CD8-positive, alpha-beta memory T cell (primary cell): ENCODE measurements at places on chromosomes 5 and 9.

GRCh38 chr5:134135091-134135655, 20.7 kb downstream of the TCF7 start:
- no peak for DNase-seq

DNA sequence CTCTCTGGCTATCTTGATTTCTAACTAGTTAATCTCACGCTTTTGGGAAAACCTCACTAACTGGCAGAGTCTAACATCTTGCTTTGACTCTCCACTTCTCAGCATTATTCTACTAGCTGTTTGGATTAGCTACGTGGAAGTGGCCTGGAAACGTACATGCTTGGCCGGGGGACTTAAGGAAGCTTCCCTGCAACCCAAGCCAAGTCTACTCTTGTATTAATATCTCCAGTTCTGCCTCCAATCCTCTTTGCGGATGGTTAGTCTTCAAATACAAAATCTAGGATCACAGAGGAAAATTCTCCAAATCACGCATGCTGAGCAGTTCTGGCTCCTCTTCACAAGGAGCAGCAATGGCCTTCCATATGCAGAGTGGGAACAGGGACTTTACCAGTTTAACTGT, 51.8 kb upstream of the RETREG1 start:
- no peak for DNase-seq

DNA sequence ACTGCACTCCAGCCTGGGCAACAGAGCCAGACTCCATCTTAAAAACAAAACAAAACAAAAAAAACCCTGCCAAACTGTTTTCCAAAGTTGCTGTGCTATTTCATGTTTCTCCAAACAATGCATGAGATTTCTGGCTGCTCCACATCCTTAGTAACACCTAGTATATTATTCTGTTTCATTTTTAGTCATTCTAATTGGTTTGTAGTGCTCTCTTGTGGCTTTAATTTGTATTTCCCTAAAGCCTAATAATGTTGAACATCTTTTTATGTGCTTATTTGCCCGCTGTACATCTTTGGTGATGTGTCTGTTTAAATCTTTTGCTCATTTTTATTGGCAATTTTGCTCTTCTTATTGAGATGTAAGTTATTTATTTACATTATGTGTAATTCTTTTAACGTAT, 18.4 kb upstream of the TTC1 start:
- no peak for DNase-seq

- no peak for DNase-seq
Observed at GRCh38 chr5:106307265-106307664, 1363.5 kb downstream of the EFNA5 start.

DNA sequence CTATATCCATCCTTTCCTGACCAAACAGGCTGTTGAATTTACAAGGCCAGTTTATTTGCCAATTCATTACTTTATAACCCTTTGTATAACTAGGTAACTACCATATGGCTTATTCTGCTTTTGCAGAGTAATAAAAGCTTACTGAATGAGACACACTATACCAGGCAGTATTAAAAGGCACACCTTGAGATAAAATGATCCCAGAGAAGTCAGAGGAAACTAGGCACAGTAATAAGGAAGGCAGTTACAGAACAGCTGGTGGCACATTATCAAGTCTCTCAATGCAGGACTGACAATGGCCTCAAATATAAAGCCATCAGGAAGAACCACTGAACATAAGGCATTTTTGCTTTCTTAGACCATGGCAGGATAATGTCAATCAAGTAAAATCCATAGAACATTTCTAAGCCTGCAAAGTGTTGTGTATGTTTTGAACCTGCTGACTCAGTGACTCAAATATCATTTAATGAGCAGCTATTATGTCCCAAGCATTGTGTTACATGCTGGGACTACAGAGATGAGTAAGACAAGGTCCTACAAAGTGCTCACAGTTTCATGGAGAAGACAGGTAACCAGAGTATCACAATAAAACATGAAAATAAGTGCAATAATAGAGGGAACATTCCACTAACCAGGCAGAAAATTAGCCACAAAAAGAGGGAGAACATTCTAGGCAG, 52.5 kb downstream of the OXCT1 start:
- no peak for DNase-seq

- DNase-seq, result no peak
Observed at GRCh38 chr9:104805441-104805840, 41.5 kb downstream of the NIPSNAP3B start.

DNA sequence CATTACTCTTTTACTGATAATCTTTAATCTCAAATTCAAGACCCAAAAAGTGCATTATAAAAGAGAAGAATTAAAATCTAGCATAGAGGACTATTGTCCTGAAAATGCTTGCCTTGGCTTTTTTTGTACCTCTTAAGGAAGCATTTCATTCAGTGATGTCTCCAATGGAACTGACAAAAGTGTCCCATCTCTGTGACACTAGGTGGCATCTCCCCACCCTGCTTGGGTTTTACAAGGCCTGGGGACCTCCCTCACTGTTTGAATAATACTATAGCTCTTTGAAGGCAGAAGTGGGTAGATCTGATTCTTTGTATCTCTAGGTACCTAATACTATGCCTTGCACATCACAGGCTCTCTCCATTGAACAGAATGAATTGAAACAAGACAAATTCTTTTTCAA, 180.6 kb downstream of the EPB41L4A start:
- DNase-seq, result no peak

DNA sequence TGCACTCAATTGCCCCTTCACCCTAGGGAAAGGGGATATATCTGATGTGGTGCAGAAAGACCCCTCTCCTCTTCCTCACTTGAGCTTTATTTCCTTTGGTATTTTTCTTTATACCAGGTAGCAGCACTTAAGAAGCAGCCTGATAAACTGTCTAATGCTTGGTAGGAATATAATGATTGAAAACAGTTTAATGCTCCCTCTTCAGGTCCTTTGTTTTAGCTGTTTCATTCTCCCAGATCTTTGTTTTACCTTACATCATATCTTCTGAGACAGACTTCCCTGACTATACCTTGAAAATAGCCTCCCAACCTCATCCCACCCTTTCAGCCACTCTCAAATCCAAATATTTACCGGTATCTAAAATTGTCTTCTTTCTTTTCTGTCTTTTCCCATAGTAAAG, 87.9 kb downstream of the NUDT12 start:
- DNase-seq, result no peak

- DNase-seq, result no peak
Observed at GRCh38 chr5:157164521-157164920, 1.5 kb downstream of the GARIN3 start.

DNA sequence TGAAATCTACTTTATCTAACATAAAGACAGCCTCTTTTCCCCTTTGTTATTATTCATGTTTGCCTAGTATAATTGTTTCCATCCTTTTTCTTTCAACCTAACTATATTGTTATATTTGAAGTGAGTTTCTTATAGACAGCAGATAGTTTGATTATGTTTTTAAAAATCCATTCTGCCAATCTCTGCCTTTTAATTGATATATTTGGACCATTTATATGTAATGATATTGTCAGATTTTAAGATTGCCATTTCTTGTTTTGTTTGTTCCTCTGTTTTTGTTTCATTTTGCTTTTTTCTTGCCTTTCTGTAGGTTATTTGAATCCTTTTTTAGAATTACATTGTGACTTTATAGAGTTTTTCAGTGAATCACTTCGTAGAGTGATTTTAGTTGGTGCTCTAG, 74.8 kb upstream of the TMEM171 start:
- no peak for DNase-seq

- DNase-seq, result no peak
Observed at GRCh38 chr9:120735415-120736126, 21.3 kb upstream of the MEGF9 start.

- DNase-seq, result no peak
Observed at GRCh38 chr5:173662581-173663351, 46.3 kb upstream of the BOD1 start.

DNA sequence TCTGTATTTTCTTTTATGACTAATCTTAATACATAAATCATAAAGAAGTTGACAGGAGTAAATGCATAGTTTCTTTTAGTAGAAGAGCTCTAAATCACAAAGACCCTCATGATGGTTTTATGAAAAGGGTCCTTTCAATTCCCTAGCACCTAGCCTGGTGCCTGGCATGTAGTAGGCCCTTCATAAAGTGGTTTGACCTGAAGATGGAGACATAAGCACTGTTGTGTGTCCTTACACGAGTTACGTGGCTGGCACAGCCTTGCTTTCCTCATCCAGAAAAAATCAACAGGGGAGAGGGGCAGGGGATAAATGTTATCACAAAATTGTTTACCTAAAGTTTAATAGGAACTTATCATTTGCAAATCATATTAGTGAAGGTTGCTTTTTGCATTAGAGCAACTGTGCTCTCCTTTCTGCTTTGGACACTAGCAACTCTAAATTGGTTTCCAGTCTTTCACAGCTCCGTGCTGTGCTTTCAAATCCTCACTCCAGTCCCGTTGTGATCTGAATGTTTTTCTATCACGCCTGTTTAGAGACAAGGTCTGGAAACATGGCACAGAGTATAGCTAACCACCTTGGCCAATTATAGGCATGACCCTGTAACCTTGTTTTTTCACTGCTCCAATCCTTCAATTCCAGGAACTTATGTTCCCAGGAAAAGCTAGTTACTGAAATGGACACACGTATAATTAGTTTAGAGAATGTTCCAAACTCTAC, 55.7 kb downstream of the ARL15 start:
- no peak for DNase-seq

DNA sequence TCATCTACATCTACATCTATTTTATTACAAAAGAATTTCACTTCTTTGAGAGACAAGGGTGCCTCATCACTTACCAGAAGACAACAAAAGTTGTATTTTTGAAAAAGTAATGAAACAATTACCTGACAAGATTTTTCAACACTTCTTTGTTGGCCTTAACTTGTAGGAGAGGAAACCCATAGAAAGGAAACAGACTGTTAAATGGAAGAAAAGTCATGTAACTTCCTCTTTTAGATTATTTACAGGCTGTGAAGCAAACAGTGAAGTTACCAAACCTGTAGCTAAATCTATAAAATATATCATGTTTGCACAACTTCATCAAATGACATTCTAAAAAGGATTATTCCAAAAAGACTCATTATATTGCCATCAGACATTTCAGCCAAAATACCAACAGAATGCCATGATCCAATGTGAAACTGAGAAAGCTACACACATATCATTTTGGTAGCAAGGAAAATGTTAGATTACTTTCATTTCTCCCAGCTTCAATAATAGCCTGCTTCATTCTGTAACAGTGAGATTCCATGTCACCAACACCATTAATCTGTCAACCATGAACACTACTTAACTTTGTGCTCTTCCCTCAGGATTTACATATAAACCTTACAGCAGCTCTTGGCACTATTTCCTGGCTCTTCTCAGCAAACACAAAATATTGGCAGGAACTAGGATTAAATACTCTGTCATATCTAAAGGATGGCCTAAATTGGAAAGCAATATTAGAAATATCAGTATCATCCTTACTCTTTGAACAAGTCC, 122.5 kb downstream of the MCTP1 start:
- DNase-seq, result no peak

- DNase-seq, result no peak
Observed at GRCh38 chr5:37771731-37772130, 68.1 kb downstream of the GDNF start.

DNA sequence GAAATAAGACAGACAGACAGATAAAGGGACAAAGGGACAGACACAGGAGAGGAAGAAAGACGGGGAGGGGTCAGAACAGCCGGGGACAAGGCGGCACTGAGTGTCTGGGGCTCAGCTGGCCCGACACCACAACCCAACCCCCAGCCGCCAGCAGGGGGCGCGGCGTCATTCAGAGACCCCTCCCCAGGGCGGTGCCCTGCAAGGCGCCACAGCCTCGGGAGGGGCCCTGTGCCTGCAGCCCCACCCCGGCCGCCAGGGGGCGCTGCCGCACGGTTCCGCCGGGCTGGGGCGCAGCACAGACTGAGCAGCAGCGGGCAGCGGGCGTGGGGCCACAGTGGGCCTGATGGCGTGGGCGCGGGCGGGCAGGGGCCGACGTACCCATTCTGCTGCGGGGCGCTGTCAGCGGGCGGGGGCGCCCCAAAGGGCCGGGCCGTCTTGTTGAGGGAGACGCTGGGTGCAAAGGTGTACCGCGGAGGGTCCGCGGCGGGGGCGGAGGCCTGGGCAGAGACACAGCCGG, 5.9 kb downstream of the PDLIM7 start:
- DNase-seq, result no peak

DNA sequence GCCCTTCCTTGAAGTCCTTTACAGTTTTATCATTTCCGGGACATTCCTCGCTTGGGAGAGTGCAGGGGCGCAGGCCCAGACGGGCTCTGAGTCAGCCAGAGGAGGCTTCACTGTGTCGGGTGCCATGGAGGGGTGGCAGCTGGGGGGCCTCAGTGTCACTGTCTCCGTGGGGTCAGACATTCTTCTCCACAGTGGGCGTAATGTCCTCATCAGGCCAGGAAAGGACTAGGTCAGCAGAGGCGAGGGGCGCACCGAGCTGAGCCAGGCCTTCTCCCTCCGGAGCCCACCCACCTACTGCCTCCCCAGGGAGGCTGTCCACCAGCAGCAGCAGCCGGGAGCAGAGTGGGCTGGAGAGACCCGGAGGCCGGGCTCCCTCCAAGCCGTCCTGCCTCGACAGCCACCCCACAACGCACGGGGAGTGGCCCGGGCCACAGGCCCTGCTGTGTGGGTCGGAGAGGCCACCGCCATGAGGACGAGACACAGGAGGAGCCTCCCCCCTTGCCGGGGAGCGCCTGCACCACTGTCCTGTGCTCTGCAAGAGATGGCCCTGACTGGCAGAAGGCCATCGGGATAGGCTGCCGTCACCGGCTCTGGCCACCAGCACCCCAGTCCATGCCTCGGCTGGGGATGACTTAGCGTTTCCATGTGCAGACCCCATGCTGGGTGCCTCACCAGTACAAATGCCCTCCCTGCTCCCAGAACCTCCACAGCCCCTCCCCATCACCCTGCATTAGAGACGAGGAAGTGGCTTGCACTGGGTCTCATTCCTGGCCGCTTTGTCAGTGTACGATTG, 26.5 kb downstream of the SARDH start:
- DNase-seq, result no peak

- no peak for DNase-seq
Observed at GRCh38 chr5:173271419-173271818, 36.4 kb upstream of the NKX2-5 start.
